ENCODE measurements at places on chromosomes 5 and 9.

DNA sequence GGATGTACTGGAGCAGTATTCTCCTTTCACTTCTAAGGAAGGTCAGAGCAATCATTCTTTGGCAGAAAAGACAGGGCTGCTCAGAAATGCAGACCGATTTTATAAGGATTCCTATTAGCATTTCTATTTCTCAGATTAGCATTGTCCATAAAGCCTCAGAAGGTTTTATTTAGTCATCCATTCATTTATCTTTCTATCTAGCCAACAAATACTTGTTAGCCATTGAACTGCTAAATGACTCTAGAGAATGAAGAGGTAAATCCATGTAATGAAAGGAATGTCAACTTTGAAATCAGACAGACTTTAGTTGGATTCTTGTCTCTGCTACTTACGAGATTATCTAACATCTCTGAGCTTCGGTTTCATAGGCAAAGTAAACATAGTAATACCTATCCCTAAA lies 165.2 kb downstream of the SLC25A46 start:
- H3K27me3 ChIP-seq, result no peaks in the 10 kb centered on the region
- H3K27ac ChIP-seq, result no peak overlapping the region
- no peak overlapping the region for H3K4me3 ChIP-seq
- peaks cover 3% of the 10 kb centered on the region for H3K4me1 ChIP-seq

DNA sequence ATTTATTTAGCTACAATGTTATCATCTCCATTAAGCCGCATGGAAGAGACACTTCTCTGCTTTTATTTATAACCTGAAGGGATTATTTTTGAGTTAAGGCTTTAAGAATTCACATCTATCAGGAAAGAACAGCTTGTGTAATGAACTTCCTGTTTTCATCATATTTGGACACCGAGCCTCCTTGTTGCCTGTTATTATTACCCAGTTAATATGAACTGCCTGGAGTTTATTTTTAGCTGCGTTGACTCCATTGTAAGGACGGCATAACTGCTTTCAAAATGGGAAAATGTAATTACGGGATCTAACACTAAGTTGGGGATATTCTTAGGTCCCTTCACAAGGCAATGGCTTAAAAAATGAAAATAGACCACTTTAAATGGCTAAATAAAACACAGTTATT lies 89.0 kb upstream of the NR4A3 start:
- no peak overlapping the region for H3K27ac ChIP-seq
- no peaks in the 10 kb centered on the region for H3K36me3 ChIP-seq
- H3K27me3 ChIP-seq, result no peaks in the 10 kb centered on the region
- peaks cover 7% of the 10 kb centered on the region for H3K4me1 ChIP-seq
- no peak overlapping the region for H3K4me3 ChIP-seq

- no peaks in the 10 kb centered on the region for H3K4me1 ChIP-seq
- no peak overlapping the region for H3K27ac ChIP-seq
- DNase-seq, result no peak
- no peaks in the 10 kb centered on the region for H3K27me3 ChIP-seq
These were observed 66.5 kb downstream of the TNPO1 start for GRCh38 chr5:72882989-72883388.

GRCh38 chr5:31614151-31615020 lies 24.5 kb upstream of the PDZD2 start:
- peak overlapping the region; percentile 94 for H3K27ac ChIP-seq
- H3K36me3 ChIP-seq, result peaks cover 9% of the 10 kb centered on the region
- peaks cover 30% of the 10 kb centered on the region for H3K4me1 ChIP-seq
- DNase-seq, result no peak
- no peaks in the 10 kb centered on the region for H3K27me3 ChIP-seq

DNA sequence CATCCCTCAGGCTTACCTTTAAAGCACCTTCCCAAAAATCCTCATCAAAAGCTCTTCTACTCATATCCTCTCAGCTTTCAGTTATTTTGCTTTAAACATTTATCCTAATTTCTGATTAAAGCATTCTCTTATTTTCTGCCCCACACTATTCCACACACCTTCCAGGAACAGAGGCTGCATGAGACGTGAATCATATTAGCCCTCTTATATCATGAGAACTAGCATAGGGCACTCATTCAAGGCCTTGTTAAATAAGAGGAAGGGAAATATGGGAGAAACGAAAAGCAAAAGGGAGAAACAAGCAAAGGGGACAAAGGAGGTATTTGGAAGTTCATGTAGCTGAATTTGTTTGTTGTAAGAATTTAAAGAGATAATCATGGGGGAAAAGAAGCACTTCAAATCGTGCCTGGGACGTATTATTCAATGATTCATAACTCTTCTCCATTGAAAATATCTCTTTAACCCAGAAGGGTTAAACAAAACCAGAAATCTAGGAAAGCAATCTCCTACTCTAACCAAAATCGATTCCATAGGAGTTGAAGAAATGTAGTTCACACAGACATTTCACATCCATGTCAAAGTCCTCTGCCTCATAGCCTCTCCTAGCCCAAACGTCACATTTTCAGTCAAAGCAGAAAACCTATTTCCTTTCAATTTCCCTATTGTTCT lies 4.1 kb downstream of the ALDH1A1 start:
- peaks cover 39% of the 10 kb centered on the region for H3K4me1 ChIP-seq
- H3K4me3 ChIP-seq, result no peak overlapping the region
- peaks cover 5% of the 10 kb centered on the region for H3K27me3 ChIP-seq

DNA sequence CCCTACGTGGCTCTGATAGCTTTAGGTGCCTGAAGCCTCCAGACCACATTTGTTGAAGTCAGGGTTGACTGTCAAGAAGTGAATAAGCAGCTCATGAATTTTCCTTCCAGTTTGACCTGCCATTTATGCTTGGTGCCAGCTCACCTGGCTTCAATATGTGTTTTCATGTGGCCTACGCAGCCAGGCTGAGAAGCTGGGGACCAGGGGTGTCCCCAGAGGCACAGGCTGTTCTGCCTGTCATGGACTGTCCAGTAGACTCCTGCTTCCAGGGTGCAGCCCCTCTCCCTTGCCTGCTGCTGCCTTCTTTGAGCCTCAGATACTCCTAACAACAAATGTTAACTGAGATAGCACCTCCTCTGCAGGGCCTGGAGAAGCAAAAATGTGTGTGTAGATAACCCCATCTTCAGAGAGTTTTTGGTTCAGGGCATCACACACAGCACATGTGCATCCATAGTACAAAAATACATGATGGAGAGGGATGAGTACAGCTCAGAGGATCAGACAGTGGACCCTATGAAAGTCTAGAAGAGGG lies 5.8 kb downstream of the TNFAIP8 start:
- H3K4me1 ChIP-seq, result peaks cover 69% of the 10 kb centered on the region
- no peaks in the 10 kb centered on the region for H3K27me3 ChIP-seq
- H3K36me3 ChIP-seq, result peaks cover 6% of the 10 kb centered on the region

DNA sequence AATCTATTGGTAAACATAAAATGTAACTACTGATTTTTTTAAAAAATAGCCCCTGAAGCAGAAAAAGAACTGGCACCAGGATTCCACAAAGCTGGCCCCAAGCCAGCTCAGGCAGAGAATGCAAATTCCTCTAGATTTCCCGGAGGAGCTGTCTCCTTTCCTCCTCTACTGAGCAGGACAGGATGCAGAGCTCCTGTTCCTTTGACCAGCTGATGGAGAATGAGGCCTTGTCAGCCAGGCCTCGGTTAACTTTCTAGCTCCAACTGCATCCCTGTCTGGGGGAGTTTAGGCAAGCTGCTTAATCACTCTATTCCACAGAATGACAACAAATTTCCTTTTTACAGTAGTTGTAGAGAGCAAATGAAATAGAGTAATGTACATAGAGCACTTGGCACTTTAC lies 155.5 kb downstream of the GNAQ start:
- peaks cover 2% of the 10 kb centered on the region for H3K36me3 ChIP-seq
- no peaks in the 10 kb centered on the region for H3K27me3 ChIP-seq
- peaks cover 48% of the 10 kb centered on the region for H3K4me1 ChIP-seq
- peak overlapping the region; percentile 74 for H3K27ac ChIP-seq
- DNase-seq, result peak; percentile 54

- no peaks in the 10 kb centered on the region for H3K27me3 ChIP-seq
- H3K4me1 ChIP-seq, result peaks cover 54% of the 10 kb centered on the region
- no peaks in the 10 kb centered on the region for H3K36me3 ChIP-seq
- peak overlapping the region; percentile 72 for H3K27ac ChIP-seq
- H3K4me3 ChIP-seq, result no peak overlapping the region
These were observed 281.9 kb upstream of the ANKRD55 start for GRCh38 chr5:56515011-56515410.

GRCh38 chr5:146894753-146895521 lies 16.4 kb upstream of the PPP2R2B start:
- no peak for DNase-seq
- no peak overlapping the region for H3K4me3 ChIP-seq
- H3K4me1 ChIP-seq, result peaks cover 7% of the 10 kb centered on the region
- no peak overlapping the region for H3K27ac ChIP-seq
- no peaks in the 10 kb centered on the region for H3K27me3 ChIP-seq
- H3K36me3 ChIP-seq, result peaks cover 5% of the 10 kb centered on the region

GRCh38 chr9:82334286-82334685 lies 345.7 kb downstream of the SPATA31D1 start:
- H3K4me1 ChIP-seq, result peaks cover 27% of the 10 kb centered on the region
- no peaks in the 10 kb centered on the region for H3K36me3 ChIP-seq
- no peak overlapping the region for H3K27ac ChIP-seq
- H3K4me3 ChIP-seq, result no peak overlapping the region

DNA sequence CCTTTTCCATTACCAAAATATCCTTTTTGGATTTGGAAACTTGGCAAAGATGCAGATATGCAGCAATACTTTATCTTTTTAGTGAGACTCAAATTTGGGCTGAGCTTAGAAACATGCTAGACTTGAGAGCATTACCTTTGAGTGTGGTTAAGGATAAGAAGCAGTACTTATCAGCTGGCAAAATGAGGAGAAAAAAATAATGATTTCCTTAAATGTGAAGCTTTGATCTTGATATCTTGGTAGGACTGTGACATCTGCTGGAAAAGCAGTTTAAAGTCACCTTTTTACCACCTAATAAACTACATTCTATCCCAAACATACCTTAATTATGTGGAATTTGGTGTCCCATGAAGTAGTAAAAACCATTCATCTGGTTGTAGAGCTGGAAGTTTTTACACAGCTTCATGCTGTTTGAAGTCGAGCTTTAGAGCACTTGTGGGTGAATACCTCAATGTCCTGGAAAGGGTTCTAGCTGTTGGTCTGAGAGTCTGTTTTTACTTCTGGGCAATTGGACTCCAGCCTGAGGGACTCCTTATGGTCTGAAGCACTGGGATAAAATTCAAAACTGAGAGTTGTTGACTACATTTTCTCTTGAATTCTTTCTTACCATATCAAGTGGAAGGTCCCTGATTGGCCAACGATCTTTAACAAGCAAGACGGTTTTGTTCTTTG lies 53.4 kb downstream of the LRRC70 start:
- DNase-seq, result no peak
- no peak overlapping the region for H3K4me3 ChIP-seq
- H3K4me1 ChIP-seq, result peaks cover 9% of the 10 kb centered on the region
- no peaks in the 10 kb centered on the region for H3K27me3 ChIP-seq
- H3K36me3 ChIP-seq, result peaks cover 7% of the 10 kb centered on the region
- no peak overlapping the region for H3K27ac ChIP-seq

DNA sequence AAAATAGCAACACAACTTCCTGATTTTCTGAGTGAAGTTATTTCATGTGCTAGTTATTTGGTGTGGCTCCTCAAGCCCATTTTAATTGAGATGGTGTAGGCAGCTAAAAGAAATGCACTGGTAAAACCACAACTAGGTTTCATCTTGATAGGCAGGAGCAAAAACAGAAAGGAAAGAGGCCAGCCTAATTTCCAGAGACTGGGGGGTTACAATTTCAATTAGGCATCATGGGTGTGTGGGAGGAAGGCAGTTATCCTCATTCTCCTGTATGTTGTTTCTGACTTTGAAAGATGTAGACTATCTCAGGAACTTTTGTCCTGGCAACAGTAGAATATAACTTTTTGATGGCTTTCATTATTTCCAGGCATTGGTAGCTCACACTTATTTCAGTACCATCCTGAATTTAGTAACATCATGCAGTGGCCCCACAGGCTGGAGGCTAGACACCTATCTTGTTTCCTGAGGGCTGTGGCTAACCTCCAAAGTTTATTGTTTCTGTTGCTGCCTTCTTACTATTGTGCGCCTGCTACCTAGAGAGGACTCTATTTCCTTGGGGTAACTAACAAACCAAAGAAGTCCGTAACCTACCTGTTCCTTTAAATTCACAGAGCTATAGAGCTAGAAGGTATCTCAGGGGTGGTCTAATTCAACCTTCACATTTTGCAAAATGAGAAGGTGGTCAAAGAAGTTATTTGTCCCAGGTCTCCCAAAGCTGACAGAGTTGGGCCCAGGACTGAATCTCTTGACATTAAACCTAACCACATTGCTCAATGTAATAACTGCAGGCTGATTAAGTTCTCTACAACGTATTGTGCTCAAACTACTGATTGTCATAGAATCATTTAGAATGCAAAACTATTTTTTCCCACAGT lies 42.4 kb downstream of the FYB1 start:
- peaks cover 20% of the 10 kb centered on the region for H3K4me1 ChIP-seq
- peaks cover 6% of the 10 kb centered on the region for H3K36me3 ChIP-seq
- no peaks in the 10 kb centered on the region for H3K27me3 ChIP-seq
- H3K4me3 ChIP-seq, result no peak overlapping the region

GRCh38 chr5:172417130-172417841 lies 37.0 kb downstream of the SH3PXD2B start:
- H3K27me3 ChIP-seq, result no peaks in the 10 kb centered on the region
- H3K36me3 ChIP-seq, result peaks cover 10% of the 10 kb centered on the region
- no peak for DNase-seq
- H3K4me1 ChIP-seq, result peaks cover 32% of the 10 kb centered on the region
- H3K4me3 ChIP-seq, result no peak overlapping the region
- H3K27ac ChIP-seq, result peak overlapping the region; percentile 95

All from mesothelial cell of epicardium (in vitro differentiated cells).